Fibroblast of skin of right biceps (primary cell): ENCODE measurements at places on chromosomes 3 and 15.

DNA sequence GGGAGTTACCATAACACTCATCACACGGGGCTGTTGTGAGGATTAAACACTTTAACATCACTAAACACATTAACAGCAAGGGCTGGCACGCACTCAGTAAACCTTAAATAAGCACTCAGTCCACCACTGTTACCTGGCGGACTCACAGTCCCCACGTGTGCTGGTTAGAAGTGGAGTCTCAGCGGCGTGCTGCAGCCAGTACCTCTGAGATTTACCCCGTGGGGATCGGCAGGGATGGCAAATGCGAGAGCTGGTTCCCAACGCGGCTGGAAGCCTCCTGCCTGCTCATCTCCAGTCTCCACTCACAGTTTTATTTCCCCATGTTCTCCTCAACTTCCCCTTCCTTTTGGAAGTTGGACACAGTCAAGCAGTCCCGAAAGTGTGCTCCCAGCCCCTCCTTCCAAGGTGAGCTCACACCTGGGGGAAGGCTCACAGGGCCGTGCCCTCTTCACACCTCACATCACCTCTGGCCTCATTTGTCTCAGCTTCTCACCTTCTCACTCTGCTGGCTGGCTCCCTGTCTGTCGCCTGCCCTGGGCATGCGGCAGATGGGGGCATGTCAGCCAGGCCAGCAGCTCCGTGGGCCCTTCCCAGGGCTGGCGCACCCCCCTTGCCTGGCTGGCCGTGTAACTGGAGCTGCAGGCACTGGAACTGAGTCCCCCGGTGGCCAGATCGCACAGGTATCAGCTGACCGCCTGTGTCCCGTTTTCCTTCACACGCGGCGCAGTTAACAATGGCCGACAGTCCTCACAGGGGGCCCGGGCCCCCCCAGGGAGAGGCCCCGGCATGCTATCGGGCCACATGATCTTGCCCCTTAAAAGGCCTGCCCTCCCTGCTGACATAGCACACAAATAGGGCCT is 87.1 kb downstream of the WNT7A start:
- no peak for DNase-seq

DNA sequence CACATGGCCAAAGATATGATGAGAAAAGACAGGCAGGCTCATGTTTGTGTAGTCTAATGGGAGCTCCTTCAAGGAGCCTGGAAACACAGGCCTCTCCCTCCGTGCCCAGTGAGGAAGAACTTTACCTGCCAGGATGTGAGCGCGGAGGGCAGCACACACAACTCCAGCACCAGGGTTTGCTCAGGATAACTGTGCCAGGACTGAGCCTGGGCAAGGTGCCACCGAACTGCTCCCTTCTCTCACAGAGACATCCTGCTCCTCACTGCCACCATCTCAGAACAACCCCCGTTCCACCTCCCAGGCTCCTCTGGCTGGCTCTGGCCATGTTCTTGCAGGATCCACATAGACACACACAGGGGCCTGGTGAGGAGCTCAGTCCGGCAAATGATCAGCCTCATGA is 87.4 kb downstream of the NUP210 start:
- DNase-seq, result no peak

DNA sequence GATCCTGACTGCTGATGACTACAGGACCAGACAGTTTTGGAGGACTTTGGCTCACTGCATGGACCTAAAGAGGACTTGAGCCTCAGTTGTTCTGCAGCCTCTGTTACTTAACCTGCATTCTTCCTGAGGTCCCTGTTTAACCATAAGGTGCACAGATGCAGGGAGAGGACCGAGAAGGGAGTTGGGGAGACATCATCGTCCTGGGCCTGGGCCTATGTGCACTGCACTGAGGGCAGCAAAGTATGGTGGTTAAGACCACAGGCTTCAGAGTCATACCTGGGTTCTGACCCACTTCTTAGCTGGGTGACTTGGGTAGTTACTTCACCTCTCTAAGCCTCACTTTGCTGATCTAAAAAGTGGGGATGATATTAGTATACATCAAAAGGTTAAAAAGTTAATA is 21.9 kb downstream of the KY start:
- no peak for DNase-seq

DNA sequence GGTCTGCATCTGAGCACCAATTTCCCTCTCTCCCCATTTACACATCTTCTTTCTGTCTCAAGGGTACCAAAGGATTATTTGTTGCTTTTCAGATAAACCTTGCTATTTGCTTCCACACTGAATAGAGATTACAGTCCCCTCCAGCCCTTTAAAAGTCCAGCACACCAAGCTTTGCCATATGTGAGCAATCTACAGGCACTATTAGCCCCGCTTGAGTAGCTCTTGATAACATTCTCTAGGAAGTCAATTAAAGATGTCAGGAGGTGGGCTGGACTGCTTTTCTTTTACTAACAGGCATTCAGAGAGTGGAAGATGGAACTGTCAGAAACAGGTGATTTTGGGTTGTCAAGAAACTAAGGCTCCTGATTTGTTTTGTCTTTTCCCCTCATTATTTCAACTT is 417.0 kb downstream of the ROBO2 start:
- no peak for DNase-seq

DNA sequence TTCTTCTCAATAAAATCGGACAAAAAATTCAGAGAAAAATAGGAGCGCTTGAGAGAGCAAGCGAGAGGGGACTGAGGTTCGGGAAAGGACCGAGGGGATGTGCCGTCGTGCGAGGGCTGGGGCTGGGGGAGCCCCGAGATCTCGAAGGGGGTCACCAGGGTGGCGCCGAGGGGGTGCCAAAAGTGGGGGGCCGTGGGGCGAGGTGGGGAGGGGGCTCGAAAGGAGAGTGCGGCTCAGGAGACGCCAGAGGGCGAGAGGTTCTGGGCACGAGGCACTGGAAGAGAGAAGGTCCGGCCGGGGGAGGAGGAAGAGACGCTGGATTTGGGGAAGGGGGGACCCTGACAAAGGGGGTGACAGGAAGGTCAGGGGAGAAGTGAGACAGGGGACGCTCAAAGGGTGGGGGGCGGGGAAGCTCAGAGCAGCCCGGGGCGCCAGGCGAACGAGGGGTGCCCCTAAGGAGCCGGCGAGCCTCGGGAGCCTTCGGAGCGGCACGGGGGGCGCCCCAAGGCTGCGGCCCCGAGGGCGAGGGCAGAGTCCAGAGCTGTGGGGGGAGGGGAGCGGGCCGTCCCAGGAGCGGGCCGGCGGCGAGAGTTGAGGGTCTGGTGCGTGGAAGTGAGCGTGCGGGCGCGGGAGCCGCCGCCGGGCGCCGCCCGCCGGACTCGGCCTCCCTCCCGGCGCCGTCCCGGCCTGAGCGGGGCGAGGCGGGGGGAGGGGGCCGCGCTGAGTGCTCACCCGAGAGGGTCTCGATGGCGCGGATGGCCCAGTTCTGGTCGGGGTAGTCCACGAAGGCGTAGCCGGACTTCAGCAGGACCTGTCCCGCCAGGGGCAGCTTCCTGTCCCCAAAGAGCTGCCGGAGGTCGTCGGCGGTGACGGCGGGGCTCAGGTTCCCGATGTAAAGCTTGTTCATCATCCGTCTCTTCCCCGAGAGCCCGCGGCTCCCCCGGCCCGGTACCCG is 514 bp downstream of the IGF2BP2 start:
- peak; percentile 15 for DNase-seq

DNA sequence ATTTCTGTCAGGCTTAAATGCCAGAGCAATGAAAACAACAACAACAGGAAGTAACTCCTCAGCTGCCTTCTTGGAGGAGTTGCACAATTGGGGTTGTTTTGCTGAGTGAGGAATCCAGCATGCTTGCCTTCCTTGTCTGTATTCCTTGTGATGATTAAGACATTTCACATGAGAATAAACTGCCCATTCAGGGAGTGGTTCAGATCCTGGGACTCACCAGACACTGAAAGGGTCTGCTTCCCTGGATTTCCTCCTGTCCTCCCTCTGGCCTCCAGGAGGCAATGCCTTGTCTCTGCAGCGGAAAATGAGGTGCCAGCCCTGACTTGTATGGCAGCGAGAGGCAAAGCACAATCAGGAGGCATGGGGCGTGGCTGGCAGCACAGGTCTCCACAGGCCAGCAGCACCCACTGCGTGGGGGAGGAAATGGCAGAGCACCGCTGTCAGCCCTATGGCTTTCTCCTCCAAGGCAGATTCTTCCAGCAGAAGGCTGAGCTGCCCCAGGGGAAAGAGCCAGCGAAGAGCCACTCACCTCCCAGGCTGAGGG is 41.5 kb downstream of the RBP2 start:
- peak; percentile 25 for DNase-seq

- no peak for DNase-seq
These were observed 14.8 kb downstream of the EPB42 start for GRCh38 chr15:43206054-43206453.
